ENCODE measurements at places on chromosomes 12 and 14.

- peak; percentile 18 for DNase-seq
These were observed 24.3 kb downstream of the CMA1 start for GRCh38 chr14:24483604-24484252.

DNA sequence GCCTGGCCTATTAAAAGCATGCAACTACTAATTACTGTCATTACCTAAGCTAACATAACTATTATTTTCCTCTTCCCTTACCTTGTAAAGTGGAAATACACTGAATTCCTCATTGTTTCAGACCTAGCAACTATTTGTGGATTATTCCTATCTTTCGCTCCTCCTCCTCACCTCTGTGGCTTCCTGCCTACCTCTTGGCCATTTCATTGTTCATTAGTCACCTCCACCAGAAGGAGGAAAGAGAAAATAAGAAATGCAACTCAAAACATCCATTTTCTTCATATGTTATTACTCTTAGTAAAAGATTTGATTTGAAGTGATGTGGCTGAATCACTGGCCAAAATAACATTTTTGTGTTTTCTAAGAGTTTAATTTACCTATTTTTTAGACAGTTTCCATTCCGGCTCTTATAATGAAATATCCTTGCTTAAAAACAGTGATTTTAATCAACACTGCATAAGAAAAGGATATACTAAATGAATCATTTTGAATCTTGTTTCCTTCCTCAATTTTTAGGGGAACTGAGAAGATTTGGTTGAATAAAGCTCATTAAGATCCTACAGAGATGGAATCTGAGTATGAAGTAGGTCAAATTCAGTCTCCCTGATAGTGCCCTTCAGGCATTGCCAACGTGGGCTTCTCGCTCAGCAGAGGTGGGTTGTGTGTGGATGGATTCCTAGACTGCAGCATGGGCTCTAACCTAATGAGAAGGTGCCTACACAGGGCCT lies 27.6 kb upstream of the ARHGAP5 start:
- no peak for DNase-seq

DNA sequence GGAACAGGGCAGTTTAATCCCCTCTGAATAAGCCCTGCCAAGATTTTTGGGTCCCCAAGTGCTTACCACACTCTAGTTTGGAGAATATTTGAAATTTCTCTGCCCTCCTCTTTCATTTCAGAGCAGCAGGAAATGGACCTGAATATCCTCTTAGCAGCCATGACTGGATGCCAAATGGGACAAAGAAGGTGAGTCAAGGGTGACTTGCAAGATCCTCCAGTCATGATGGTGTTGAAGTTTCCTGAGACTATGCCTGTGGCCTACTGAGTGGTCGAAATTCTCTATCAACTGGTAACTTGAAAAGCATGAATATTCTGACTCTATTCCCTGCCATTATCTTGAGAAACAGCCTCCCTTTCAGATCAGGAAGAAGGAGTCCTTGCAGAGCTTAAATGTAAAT lies 1674.7 kb upstream of the SEL1L start:
- DNase-seq = no peak

GRCh38 chr14:103071544-103072251 lies 12.3 kb upstream of the LBHD2 start:
- no peak for DNase-seq

DNA sequence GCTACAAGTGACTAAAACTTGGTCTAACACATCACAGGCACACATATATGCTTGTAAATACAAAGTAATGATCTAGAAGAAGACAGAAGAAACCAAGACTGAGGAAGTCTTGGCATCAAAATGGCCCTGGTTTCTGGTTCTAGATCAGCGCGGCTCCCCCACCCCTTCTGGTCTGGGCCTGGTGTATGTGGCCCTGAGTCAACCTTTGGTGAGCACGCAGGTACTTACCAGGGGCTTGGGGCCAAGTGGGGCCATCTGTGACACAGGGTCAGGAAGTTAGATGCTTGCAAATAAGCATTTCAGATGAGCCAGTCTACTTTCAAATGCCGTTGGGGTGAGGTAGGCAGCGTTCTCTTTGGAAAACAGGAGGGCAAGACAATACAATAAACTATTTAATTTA lies 13.2 kb upstream of the HVCN1 start:
- no peak for DNase-seq

- DNase-seq = no peak
These were observed 363.0 kb upstream of the FKBP4 start for GRCh38 chr12:2431810-2432209.

- no peak for DNase-seq
These were observed 30.1 kb upstream of the CERS5 start for GRCh38 chr12:50197297-50197727.

DNA sequence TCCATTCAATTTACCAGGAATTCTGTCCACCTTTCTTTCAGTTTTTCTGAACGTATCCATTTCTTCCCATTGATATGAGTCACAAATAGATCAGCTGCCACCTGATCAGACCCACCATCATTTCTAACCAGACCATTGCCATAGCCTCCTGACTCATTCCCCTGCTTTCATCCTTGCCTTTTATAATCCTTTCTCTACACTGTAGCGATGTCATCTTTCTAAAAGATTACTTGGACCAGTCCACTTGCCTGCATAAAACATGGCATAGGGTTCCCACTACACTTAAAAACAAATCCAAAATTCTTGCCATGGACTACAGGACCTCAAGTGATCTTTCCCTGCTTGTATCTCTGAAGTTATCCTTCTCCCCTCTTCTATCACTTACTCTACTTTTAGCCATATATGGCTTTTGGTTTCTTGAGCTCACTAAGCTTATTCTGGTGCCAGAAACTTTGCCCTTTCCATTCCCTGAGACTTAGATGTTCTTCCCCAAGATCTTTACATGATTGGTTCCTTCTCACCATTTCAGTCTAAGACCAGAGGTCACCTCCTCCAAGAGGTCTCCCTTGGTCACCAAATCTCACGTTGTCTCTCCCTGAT lies 149.5 kb upstream of the KRR1 start:
- no peak for DNase-seq

- DNase-seq = no peak
These were observed 19.8 kb downstream of the DIP2B start for GRCh38 chr12:50524621-50525020.

DNA sequence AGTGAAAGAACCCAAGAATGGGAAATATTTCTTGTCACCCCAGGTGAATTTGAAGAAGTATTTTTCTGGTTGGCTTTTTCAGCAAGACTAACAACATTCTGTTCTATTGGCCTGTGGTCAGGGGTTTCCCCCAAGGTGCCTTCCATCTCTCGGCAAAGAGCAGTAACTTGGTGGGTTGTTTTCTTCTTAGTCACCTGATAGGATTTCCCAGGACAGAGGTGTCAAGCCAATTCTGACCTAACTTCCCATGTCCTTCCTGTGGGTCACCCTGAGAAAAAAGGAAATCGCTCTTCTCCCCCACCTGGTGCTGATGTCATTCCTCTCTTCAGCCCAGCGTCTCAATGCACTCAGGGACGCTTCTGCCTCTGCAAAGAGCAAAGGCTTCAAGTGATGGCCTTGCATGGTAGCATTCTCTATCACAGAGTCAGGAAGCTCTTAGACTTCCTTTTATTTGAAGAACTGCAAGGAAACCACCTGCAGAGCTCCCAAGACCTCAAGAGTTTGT lies 16.1 kb upstream of the IFNG start:
- DNase-seq = no peak

GRCh38 chr12:105574056-105574715 lies 243.7 kb downstream of the C12orf75 start:
- DNase-seq = no peak

DNA sequence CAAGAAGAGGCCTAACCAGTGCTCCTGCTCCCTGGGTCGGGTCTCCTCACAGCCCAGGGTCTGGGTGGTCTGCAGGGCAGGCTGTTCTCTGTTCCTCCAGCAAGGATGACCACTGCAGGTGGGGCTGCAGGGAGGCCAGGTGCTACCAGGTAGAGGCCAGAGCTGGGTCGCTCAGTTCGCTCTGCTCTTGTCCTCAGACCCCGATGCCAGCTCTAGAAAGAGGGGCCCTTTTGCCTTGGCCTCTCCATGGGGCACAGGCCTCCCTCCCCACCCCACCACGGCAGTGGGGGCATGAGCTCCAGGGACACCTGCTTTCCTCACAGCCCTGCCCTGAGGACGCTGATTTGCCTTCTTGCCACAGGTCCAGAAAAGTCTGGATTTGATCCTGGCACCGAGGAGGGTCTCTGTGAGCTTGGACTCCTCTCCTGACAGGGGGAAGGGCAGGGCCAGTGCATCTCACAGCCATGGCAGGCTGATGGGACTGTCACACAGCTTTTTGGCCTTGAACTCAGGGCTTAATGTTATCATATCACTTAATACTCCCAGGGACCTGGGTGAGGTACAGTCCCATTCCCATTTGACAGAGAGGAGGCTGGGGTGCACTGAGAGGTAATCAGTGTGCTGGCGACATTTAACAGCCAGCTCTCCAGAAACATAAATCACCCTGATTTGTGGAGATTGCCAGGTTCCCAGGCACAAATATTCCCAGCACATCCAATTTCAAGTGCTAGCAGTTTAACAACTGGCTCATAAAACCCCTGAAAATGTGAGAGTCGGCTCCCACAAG lies 273.0 kb upstream of the SFSWAP start:
- DNase-seq = no peak

- DNase-seq = no peak
These were observed 12.1 kb upstream of the FBXW8 start for GRCh38 chr12:116898669-116899068.

DNA sequence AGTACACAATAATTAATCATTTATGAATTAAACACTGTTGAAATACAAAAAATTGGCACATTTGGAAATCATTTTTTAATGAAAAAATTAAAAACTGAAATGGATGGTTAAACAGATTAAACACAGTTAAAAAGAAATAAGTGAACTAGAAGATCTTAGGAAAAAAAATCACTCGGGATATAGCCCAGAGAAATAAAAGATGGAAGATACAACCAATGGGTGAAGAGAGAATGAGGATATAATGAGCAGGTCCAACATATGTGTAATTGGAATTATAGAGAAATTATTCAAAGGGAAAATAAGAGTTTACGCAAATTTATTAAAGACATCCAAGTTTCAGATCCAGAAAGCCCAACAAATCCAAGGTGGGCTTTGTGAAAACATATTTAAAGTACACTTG lies 6.1 kb downstream of the GPR137C start:
- DNase-seq = no peak

DNA sequence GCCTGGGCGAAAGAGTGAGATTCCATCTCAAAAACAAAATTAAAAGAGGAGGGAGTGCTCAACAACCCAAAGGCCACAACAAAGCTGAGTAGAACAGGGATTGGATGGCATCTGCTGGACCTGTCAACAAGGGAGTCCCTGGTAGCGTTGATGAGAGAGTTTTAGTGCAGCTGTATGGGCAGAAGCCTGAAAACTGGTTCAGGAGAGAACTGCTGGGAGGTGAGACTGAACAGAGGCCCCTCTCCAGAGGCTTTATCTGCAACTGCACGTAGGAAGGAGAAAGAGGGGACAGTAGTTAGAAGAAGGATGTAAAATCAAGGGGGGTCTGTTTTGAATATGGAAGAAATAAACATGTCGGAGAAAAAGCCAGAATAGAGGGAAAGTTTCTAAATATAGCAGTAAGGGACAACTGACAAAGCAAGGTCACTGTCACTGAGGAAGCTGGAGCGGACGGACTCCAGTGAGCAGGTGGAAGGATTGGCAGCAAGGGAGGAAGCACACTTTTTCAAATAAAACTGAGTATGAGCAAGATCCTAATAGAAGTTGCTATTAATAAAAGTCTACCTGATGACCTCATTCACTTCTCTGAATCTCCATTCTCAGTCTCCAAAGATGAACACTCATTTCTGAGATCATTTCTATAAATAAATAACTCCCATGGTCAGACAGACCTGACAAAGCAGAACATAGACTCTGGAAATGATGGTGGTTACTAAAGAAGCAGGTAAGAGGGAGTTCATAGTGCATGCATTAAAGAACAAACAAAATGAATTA lies 11.8 kb upstream of the ATF1 start:
- DNase-seq = no peak

DNA sequence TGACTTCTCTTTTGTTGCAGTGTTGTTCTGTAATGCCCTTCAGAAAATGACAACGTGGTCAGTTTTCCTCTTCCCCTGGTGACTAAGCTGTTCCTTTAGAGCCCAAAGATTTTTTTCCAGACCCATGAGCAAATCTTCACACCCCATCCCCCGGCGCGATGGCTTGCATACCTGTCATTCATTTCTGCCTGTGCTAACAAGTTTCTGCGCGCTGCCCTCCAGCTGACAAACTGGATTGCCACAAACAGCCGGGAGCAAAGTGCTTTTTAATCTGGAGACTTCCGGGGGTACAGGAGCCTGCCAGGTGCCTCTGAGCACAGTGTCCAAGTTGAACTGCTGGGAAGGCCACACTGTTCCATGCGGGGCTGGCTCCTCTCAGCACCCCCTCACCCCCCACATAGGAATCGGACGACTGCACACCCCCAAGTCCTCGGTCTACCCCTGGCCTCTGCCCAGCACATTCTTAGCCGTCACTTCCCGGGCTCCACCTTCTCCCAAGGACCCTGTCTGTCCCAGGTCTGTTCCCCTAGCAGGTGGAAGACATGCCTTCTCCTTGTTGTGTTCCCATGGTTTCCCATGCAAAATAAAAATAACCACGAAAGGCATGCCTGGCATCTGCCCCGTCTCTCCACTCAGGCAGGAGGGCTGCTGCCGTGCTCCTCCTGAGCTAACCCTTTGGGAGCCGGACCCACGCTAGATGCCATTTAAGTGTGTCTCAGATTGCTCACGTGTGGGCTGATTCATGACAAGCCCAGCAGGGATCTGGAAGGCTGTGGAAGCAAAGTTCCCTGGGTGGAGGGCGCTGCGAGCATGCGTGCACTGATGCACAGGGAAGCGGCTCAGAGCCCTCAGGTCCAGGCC lies 14.1 kb downstream of the RILPL1 start:
- no peak for DNase-seq

DNA sequence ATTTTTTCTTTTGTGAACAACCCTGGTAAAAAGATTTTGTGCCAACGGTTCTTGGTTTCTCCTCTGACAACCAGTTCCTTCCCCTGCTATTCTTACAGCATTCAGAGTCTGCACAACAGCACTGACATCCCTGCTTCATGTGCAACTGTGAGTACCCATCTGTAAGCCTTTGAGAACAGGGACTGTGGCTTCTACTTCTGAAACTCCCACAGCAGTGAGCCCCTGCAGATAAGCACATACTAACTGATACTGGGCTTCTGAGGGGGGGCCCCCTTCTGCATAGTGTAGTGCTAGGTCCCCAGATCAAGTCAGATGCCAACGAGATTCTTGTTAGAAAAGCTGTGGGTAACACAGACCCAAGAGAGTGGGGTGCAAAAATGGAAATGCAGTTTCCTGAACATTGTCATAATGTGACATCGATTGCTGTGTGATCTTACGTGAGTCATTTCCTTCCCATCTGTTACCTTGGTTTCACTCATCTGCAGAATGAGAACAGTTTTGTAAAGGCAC lies 11.1 kb upstream of the NINJ2 start:
- DNase-seq = no peak

DNA sequence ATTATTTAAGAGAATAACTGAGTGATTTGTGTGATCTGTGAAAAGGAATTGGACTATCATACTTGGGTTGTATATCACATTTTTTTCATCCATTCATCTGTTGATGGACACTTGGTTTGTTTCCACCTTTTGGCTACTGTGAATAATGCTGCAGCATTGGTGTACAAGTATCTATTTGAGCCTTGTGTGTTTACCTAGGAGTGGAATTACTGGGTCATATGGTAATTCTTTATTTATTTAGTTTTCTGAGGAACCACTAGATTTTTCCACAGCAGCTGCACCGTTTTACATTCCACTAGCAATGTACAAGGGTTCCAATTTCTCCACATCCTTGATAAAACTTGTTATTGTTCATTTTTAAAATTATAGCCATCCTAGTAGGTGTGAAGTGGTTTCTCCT lies 56.1 kb downstream of the APAF1 start:
- DNase-seq = no peak

GRCh38 chr12:119338593-119339363 lies 4.2 kb downstream of the CCDC60 start:
- no peak for DNase-seq

All from COLO829 (cell line).